Activated T-cell treated with anti-CD3 and anti-CD28 coated beads, Interleukin-2, amount 50 U/mL, for 24 hours (primary cell): ENCODE measurements at places on chromosomes 3 and 15.

- DNase-seq: no peak
These were observed 80.4 kb upstream of the TCF12 start for GRCh38 chr15:56838085-56838484.

- no peak for DNase-seq
These were observed 75.9 kb downstream of the TMEM108 start for GRCh38 chr3:133113927-133114597.

GRCh38 chr3:45446706-45447105, 58.3 kb downstream of the LARS2 start:
- DNase-seq: no peak

DNA sequence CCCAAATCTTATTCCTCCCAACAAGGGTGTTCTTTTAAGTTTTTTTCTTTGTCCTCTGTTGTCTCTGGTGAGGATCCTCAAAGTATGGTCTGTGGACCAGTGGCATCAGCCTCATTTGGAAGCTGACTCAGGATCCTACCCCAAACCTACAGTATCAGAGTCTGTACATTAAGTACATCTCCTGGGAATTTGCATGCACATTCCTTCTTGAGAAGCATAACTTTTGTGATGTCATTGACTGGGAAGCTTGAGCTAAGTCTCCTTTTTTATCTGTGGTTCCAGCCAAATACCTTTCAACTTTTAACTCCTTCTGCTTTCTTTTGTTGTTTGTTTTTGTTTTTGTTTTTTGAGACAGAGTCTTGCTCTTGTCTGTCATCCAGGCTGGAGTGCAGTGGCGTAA, 40.5 kb downstream of the ARMC8 start:
- no peak for DNase-seq

GRCh38 chr3:168859143-168859542, 763.4 kb upstream of the GOLIM4 start:
- no peak for DNase-seq

DNA sequence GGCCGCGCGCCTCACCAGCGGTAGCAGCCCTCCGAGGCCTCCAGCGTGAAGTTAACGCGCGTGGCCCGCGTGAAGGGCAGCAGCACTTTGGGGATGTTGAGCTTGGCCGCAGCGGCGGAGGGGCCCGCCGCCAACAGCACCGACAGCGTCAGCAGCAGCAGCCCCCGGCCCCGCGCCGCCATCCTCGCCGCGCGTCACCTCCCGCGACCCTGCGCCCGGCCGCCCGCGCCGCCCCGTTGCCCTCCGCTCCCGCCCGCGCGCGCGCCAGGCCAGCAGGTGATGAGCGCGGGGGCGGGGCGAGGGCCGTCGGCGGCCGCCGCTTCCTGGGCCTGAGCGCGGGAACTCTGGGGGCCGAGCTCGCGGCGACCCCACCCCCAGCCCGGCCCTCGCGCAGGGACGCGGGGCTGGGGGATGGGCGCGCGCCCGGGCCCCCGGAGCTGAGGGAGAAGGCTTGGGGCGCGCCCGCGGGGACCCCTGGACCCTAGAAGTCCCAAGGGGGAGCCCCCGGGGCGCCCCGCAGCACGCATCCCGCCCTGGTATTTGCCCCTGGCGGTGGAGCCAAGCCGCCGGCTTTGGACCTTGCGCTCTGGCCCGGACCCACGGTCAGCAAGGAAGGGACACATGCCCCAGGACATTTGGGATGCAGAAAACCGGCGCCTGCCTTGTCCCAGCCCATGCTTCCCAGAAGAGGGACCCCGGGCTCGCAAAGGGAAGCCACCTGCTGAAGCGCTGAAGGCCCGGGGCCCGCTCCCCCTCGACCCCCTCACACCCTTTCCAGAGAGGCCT, at the start of gene NUP210:
TSS of gene NUP210 (minus strand) at position 278 of the 786 bp plus-strand sequence. CDS start at position 182, 96 bp downstream.
- DNase-seq: peak; percentile 80

- no peak for DNase-seq
These were observed 45.6 kb downstream of the FNDC3B start for GRCh38 chr3:172084871-172085556.

- DNase-seq: no peak
These were observed 33.5 kb downstream of the COLQ start for GRCh38 chr3:15488002-15488401.
